ENCODE measurements at places on chromosomes 16 and 17.
A peak's percentile ranks its signal among the peaks of the same experiment; 100 is the strongest.

DNA sequence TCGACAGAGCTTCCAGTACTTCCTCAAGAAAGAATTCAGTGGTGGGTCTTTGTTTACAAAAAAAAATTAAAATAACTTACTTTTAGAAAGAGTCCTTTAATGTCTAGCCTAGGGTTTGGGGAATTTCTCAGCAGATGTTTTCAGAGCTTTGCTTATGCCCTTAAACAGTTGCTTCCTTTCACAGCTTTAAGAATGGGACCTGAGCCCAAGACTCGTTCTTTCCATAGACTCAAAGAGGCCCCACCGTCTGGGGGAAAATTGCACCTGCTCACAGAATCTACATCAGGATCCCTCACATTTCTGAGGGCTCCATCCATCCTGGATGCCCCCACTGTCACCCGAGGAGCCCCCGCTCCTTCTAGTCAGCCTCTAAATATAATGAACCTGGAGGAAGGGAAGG, 60.0 kb downstream of the RGS9 start:
- no peak overlapping the region for H3K4me3 ChIP-seq
- no peak for DNase-seq
- H3K27me3 ChIP-seq: no peaks in the 10 kb centered on the region

DNA sequence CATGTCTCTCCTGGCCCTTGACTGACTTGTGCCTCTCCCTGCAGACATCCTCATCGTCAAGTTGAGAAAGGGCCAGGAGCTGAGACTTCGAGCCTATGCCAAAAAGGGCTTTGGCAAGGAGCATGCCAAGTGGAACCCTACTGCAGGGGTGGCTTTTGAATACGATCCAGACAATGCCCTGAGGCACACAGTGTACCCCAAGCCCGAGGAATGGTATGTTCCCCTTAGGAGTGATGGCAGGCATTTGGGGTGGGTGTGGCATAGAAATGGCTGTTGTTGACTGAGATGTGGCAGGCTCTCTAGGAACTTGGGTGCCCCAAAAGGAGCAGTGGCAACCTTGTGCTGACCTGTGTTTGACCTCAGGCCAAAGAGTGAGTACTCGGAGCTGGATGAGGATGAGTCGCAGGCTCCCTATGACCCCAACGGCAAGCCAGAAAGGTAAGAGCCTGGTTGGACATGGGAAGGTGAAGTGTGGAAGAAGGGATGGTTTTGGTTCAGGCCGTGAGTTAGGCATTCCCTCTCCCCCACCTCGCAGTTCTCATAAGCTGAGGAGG, 7.5 kb downstream of the POLR2C start:
- H3K27ac ChIP-seq: peak overlapping the region; percentile 22
- no peaks in the 10 kb centered on the region for H3K4me1 ChIP-seq
- no peak overlapping the region for H3K4me3 ChIP-seq

DNA sequence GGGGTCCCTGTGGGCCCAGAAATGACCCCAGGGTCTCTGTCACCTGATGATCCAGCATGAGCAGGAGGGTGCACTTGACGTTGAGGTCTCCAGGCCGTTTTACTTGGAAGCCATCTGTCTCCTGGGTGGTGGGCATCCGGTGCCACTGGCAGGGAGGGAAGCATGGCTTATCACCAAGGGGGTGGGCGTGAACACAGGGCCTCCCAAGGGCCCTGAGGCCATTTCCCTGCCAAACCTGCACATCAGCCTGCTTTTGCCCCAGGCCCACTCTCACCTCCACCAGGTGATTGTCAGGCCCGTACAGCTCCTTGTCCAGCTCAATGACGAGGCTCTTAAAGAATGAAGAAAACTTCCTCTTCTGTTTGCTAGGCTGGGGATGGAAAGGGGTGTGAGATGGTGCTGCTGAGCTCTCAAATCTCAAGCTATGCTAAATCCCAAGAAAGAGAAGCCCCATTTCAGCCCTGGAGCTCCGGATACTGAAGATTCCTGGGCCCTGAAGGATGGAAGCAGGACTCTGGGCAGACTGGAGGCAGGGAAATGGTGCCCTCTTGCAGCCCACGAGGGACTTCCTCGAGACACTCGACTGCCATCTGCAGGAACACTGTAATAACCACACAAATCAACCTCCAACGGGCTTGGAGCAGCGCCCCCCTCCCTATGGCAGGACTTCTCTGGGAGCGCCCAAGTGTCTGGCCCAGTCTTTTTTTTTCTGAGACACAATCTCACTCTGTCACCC, 7.1 kb upstream of the FTSJ3 start:
- H3K36me3 ChIP-seq: no peaks in the 10 kb centered on the region
- H3K27me3 ChIP-seq: no peaks in the 10 kb centered on the region
- no peak overlapping the region for H3K4me3 ChIP-seq
- peak overlapping the region; percentile 45 for H3K27ac ChIP-seq
- DNase-seq: no peak
- peaks cover 11% of the 10 kb centered on the region for H3K4me1 ChIP-seq

DNA sequence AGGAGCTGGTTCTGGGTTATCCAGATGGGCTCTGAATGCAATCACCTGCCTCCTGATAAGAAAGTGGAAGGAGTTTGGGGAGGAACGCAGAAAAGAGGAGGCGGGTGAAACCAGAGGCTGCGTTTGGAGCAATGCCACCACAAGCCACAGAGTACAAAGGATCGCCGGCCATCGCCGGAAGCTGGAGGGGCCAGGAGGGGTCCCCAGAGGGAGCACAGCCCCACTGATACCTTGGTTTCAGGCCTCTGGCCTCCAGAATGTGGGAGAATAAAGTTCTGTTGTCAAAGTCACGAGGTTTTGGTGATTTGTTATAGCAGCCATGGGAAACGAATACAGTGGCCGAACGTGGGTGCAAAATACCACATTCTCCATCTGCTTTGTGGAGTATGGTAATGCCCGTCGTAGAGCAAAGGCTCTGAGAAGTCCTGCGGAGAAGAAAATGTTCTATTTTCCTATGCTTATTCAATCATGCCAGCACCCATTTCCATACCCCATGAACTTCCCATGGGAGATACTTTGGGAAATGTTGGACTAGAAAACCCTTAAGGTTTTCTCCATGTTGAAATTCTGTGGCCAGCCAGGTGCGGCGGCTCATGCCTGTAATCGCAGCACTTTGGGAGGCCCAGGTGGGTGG, 51.4 kb downstream of the ZDHHC7 start:
- H3K27me3 ChIP-seq: no peaks in the 10 kb centered on the region
- no peaks in the 10 kb centered on the region for H3K4me1 ChIP-seq
- no peak for DNase-seq
- H3K27ac ChIP-seq: no peak overlapping the region

- DNase-seq: no peak
- no peaks in the 10 kb centered on the region for H3K27me3 ChIP-seq
- H3K4me1 ChIP-seq: no peaks in the 10 kb centered on the region
- H3K4me3 ChIP-seq: no peak overlapping the region
Measured at GRCh38 chr16:35208001-35208935, 1748.9 kb downstream of the TP53TG3F start.

DNA sequence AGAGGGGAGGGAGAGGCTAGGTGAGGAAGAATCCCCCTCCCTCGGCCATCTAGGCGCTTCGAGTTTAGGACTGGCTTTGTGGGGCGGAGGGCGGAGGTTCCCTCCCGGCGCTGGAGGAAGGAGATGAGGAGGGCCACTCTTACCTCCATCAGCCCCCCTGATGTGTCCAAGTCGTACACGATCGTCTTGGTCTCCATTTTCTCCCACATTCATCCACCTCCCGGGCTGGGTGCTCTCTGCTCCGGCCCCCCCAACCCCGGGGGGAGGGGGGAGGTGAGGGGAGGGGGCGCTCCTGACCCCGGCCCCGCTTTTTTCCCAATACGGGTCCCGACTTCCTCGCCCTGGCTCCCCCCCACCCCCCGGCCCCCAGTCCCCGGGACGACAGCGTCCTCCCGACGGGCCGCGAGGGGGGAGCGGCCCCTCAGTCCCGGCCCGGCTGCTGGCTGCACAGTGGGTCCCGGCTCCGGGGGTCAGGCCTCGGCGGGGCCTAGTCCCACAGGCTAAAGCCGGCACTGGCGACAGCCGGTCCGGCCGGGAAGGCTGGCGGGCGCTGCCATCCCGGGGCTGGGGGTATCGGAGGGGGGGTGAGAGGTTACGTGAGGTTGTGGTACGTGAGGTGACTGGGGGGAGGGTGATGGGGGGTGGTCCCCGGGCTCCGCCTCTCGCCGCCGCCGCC, 428 bp downstream of the PHF12 start:
- H3K27me3 ChIP-seq: no peaks in the 10 kb centered on the region
- H3K36me3 ChIP-seq: no peaks in the 10 kb centered on the region
- no peak for DNase-seq

DNA sequence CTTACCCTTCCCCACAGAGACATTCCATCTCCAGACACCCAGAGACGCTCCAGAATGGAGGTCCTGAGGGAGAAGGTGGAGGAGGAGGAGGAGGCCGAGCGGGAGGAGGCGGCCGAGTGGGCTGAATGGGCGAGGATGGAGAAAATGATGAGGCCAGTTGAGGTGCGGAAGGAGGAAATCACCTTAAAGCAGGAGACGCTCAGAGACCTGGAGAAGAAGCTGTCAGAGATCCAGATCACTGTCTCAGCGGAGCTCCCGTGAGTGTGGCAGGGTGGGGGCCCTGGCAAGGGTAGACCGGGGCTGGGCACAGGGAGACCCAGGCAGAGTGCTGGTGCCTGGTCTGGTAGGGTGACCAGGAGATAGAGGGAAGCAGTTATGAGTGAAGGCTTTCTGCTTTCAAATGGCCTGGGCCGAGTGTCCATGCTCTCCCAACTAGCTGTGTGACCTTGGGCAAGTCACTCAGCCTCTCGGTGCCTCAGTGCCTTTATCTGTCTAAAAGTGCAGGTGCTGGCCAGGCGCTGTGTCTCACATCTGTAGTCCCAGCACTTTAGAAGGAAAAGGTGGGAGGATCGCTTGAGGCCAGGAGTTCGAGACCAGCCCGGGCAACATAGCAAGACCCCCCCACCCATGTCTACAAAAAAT, 3.4 kb downstream of the DRC7 start:
- no peaks in the 10 kb centered on the region for H3K4me1 ChIP-seq
- no peak overlapping the region for H3K4me3 ChIP-seq

GRCh38 chr16:86406056-86406455, 104.3 kb upstream of the FOXF1 start:
- H3K36me3 ChIP-seq: no peaks in the 10 kb centered on the region
- H3K27me3 ChIP-seq: peaks cover 61% of the 10 kb centered on the region
- no peak for DNase-seq
- H3K4me1 ChIP-seq: no peaks in the 10 kb centered on the region
- no peak overlapping the region for H3K4me3 ChIP-seq

DNA sequence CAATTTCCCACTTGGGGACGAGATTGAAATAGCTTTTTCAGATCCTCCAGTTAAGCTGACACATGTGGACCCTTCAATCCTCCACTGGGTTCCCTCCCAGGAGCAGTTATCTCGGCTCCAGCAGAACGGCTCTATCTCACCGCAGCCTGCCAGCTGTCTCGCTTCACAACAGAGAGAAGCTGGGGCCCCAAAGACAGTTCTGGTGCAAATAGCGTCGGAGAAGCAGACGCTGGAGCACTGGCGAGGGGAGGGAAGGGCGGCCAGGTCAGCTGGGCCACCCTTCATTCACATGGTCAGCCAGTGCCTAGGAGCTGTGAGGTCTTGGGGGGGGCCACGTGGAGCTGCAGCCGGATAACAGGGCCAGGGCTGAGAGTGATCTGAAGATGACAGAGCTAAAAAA, 141.3 kb upstream of the SDK2 start:
- no peak for DNase-seq
- H3K27me3 ChIP-seq: peaks cover 60% of the 10 kb centered on the region
- H3K27ac ChIP-seq: no peak overlapping the region
- H3K4me3 ChIP-seq: no peak overlapping the region
- no peaks in the 10 kb centered on the region for H3K36me3 ChIP-seq
- no peaks in the 10 kb centered on the region for H3K4me1 ChIP-seq

GRCh38 chr16:85798901-85799496, 345 bp downstream of the EMC8 start:
- H3K4me3 ChIP-seq: peak overlapping the region; percentile 100
- no peaks in the 10 kb centered on the region for H3K27me3 ChIP-seq
- H3K27ac ChIP-seq: peak overlapping the region; percentile 85
- no peak for DNase-seq
